ENCODE measurements at places on chromosomes 3 and 15. TPM values are rescaled to one million over a fixed set of nuclear protein-coding genes. Genes with fewer than 3 reads are reported as not detected.

GRCh38 chr3:65181391-65181871, 493.6 kb upstream of the ADAMTS9 start:
- no peak for DNase-seq

DNA sequence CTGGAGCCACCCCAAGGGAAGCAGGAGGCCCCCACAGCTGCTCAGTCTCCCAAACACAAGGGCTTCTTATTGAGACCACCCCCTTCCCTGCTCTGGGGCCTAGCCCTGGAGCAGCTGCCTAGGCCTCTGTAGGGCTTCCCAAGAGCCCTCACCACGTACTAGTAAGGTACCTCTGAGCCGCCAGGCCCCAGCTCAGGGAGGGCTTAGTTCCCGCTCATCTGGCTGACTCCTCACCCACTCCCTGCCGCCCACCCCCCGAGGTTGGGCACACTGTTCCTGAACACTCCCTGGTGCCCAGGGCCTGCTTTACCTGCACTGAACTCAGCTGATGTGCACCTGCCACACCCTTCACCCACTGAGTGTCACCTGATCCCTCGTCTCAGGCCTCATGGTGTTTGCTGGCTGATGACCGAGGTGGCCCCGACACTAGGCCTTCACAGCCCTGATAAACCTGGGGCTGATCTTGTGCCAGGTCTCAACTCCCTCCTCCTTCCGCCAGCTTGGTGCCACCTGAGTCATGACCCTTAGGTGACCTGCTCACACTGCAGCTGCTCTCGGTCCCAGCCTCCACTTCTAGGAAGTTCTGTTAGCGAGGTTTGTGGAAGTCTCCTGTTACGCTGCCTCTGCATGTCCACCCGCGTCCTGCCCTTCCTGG, 18.0 kb upstream of the SPTBN5 start:
- no peak for DNase-seq

DNA sequence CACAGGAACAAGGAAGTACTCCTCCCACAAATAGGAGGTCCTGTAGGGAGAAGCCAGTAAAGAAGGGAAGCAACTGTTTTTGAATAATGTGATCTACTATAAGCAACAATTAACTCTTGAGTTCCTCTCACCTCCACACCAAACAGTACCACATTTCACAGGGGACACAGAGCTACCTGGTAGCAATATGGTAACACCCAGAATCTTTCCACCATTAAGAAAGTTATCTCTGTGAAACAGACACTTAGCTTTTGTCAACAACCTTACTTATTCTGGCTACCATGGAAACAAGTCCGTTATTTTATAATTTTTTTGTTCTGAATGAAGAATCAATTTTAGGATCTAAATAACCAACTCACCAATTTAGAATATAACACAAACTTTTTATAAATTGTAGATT, 49.5 kb downstream of the TBL1XR1 start:
- no peak for DNase-seq

GRCh38 chr3:14016900-14017475, 107.7 kb downstream of the CHCHD4 start:
- DNase-seq = no peak

CIP2A gene
- 6.2 TPM for polyA plus RNA-seq

BOC gene
- polyA plus RNA-seq = 0.10 TPM
